ENCODE measurements at places on chromosomes 1 and 21.

GRCh38 chr1:79264975-79265818, 258.7 kb upstream of the ADGRL4 start:
- DNase-seq, result no peak

DNA sequence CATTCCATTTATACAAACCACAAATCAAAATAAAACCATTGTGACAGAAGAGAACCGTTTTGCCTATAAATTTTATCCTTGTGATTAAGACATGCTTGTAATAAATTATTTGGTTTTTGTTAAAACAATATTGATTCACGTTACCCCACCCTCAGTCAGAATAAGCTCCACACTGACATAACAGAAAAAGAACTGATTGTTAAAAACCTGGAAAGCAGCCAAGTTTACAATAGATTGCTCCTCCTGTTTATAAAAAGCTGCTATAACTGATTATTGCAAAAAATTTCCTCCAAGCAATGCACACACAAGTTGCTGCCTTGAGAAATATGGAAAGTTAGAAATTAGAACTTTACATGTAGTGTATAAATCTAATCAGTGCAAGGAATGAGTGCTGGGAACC, 263.5 kb downstream of the SETD4 start:
- DNase-seq, result no peak

- peak; percentile 59 for DNase-seq
These were observed at the start of gene PRMT6 for GRCh38 chr1:107056426-107057196. PRMT6 (plus strand) TSS chr1:107056674; CDS start chr1:107056716, 42 bp downstream.

DNA sequence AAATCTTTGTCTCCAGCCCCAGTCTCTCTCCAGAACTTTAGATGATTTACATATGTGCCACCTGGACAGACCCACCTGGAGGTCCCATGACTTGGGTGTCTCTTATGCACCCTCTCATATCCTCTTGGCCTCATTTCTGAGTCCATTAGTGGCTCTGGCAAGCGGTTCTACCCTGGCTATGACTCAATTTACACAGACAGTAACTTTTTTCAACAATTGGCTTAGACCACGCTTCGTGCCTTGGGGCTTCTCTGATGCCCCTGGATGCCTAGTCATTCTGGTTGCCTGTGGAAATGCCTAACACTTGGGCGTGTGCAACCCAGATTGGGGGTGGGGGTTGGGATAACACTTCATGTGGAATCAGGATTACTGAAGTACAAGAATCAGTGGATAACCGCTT, 57.1 kb upstream of the GADD45A start:
- DNase-seq, result no peak

- DNase-seq, result no peak
These were observed 4.2 kb downstream of the RASSF5 start for GRCh38 chr1:206511362-206512057.

DNA sequence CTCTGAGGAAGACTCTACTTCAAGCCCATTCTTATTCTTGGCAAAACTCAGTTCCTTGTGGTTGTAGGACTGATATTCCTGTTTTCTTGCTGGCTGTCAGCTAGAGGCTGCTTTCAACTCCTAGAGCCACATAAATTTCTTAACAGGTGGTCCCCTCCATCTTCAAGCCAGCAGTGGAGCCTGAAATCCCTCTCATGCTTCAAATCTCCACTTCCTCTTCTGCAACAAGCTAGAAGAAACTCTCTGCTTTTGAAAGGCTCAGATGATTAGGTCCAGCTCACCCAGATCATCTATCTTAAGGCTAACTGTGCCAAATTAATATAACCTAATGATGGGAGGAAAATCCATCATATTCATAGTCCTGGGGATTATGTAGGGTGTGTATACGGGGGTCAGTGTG, 43.2 kb upstream of the CD34 start:
- no peak for DNase-seq

DNA sequence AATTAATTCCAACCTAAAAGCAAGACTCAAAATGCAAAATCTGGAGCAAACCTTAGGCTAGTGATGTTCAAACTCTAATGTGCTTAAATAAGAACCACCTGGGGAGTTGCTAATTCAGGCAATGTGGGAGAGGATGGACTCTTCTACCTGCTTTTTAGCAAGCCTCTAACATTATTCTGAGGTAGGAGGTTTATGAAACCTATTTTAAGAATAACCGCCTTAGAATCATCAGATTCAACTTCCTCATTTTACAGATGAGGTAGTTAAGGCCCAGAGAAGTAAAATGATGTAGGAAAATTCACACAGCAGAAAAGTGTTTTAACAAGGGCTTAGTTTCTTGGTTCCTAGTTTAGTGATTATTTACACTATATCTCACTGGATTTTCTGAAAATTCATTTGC, 8.6 kb upstream of the NTNG1 start:
- DNase-seq, result no peak

DNA sequence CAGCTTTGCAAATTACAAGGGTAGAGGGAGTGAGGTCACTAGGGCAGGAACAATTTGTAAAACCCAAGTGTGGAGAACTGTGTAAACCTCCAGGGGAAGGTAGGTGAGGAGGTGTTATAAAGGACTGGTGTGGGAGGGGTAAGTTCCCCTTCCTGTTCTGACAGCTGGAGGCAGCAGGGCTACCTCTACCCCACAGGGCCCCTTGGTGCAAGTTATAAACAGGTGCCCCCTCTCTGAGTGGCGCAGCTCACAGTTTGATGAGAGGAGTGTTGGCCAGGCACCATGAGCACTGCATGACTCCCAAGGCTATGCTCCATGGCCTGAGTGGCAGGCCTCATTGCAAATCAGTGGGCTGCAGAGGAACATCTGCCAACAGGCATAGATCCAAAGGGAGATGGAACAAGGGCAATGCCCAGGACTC, 41.0 kb downstream of the MFSD2A start:
- peak; percentile 47 for DNase-seq

- peak; percentile 45 for DNase-seq
These were observed 238.0 kb upstream of the TMEM51 start for GRCh38 chr1:14915356-14916054.

DNA sequence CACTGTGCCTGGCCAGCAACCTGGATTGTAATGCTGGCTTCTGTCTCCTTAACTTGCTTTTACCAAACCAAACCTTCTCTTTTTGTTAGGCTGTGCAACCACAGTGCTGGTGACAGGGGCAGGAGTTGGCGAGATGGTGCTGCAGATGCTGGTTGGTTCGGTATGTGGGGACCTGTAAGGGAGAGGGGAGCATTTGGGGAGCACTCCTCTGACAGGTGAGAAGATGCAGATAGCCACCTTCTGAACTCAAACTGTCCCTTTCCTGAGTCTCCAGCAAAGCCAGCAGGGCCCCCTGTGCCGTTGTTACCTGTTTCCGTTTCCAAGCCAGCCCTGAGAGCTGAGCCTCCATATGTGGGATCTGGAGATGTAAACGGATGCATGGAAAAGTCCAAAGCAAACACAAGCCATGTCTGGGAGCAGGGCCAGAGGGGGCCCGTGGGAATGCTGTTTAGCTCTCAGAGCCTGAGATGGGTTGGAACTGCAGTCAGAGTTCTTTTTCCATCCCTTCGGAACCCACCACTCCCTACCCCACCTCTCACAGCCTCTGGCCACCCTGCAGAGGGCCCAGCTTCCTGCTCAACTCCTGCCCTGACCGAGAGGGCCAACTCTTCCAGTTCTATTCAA, 34.0 kb downstream of the ELK4 start:
- no peak for DNase-seq

- DNase-seq, result no peak
These were observed 255.1 kb downstream of the FGGY start for GRCh38 chr1:59552007-59552406.

- no peak for DNase-seq
These were observed 133.4 kb downstream of the CASZ1 start for GRCh38 chr1:10662824-10663677.

DNA sequence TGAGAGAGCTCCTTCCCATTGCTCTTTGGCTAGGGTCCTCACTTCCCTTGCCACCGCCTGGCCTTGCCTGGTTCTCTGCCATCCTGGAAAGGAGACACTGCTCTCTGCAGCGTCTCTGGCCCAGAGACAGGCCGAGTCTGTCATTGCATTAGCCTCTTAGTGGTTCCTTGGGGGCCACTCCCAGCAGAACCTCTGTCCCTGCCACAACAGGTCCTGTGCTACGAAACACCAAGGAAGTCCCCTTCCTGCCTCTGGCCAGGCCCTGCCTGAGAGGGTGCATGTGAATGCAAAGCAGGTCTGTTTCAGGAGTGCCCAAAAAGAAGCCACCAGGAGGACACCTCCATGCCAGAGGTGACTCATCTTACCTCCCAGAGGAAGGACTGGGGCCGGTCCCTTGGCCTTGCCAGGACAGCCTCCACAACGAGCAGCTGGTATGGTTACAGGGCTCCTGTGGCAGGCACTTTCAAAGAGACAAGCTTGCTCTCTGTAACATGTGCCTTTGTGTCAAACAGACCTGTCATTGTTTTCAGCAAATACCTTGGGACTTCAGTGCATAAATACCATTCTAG, 59.6 kb downstream of the VPS26C start:
- peak; percentile 46 for DNase-seq

DNA sequence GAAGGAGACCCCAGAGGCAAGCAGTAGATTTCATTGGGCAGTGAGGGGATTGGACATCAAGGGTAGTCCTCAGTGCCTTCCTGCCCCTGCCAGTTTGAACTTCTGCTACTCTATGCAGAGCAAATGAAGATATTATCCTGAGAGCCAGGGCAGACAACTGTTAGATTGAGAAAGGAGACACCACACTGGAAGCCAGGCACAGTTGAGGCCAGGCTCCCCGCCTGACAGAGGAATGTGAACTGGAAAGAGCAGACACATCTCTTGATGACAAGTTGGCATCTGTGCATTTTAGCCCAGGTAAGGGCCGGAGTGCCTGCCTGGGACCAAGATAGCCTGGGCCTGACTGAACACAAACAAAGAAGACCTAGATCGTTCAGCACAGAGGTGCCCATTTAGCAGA, 16.0 kb downstream of the SH3BGR start:
- no peak for DNase-seq

- no peak for DNase-seq
These were observed 55.0 kb upstream of the EPHA8 start for GRCh38 chr1:22508329-22508728.

GRCh38 chr1:7873801-7874795, 21.2 kb upstream of the UTS2 start:
- no peak for DNase-seq

DNA sequence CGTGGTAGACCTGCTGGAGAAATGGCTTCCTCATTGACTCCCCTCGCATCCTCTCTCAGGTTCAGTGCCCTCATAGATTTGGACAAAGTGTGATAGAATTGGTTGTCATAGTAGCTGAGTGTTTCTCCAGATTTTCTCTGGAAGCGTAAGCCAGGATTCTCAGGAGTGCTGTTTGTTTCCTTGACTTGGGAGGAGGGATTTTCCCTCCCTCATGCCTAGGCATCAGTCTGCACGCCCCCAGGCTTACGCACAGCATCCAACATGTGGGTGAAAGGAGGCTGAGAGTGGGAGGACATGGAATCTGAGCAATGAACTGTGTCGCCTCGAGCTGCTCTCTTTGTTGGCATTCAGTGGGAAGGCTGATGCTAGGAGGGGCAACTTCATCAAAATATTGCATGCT, 503.5 kb downstream of the LTN1 start:
- no peak for DNase-seq

DNA sequence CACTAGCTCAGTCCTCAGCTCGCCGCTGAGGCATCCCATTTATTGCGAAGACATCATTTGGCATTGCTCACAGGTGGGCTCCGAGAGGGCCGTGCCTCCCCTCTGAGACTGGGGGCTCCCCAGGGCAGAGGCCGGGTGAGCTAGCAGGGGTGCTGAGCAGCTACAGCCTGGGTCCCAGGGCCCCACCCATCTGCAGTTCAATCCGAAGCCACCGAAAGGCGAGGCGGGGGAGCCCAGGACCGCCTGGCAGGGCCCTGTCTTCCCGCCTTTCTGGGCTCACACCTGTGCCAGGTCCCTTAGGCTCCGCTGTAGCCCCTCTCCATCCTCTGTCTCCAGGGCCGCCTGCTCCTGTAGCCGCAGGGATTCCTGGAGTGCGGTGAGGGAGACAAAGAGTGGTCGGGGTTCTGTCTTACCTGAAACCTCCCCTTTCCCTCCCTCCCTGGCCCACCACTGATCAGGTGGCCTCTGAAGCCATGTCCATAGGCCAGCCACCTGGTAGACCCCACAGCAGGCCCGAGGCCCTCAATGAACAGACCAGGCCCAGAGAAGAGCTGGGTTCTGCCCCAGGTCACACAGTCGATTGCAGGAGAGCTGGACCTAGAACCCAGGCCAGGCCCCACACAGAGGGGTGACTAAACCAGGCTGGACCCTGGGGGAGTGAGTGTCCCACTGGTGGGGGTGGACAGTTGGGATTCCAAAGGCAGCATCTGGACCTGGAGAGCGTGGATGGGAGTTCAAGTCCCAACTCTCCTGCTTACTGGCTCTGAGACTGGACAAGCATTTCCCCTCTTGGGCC, 18.1 kb upstream of the NBPF1 start:
- DNase-seq, result no peak

GRCh38 chr1:39901464-39901713, 328 bp downstream of the MYCL start:
- DNase-seq, result peak; percentile 40

DNA sequence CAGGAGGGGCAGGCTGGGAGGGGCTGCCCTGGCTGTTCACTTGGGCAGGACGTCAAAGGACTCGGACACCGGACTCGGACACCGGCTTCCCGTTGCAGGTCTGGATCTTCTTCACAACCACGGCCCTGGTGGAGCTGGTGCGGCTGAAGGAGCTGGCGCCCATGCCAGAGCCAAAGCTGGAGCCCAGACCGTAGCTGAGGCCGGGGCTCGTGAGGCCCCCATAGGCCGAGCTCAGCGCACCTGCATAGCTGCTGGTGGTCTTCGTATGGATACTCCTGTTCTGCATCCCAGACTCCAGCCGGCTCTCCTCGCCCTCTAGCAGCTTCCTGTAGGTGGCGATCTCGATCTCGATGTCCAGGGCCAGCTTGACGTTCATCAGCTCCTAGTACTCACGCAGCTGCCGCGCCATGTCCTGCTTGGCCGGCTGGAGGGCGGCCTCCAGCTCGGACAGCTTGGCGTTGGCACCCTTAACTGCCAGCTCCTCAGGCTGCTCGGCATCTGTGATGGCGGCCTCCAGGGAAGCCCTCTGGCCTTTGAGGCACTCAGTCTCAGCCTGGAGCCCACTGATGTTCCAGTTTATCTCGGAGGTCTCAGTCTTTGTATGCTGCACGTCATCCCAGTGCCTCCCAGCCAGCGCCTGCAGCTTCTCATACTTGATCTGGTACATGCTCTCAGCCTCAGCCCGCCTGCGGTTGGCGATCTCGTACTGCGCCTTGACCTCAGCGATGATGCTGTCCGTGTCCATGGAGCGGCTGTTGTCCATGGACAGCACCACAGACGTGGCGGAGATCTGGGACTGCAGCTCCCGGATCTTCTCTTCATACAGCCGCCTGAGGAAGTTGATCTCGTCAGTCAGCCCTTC, 15.1 kb upstream of the KLF17 start:
- DNase-seq, result no peak

- no peak for DNase-seq
These were observed 4.5 kb downstream of the TMCC2 start for GRCh38 chr1:205232127-205232820.

GRCh38 chr1:204466416-204467405, 27.9 kb downstream of the PIK3C2B start:
- DNase-seq, result no peak

GRCh38 chr1:183783767-183784637, 20.9 kb upstream of the RGL1 start:
- no peak for DNase-seq
